Activated CD4-positive, alpha-beta memory T cell treated with anti-CD3 and anti-CD28 coated beads, Interleukin-2, amount 10 ng/mL, durations not matched to agents 7 days and 5 days (primary cell): ENCODE measurements at places on chromosomes 5 and 9.

GRCh38 chr9:33860200-33860871, 43.4 kb downstream of the UBE2R2 start:
- no peak for DNase-seq

- DNase-seq, result no peak
Observed at GRCh38 chr5:59891962-59892643, 1.4 kb downstream of the PDE4D start.

- DNase-seq, result no peak
Observed at GRCh38 chr5:31738199-31738598, 99.3 kb downstream of the PDZD2 start.

- no peak for DNase-seq
Observed at GRCh38 chr9:10026443-10026984, 586.3 kb downstream of the PTPRD start.

GRCh38 chr5:78500871-78501270, 140.5 kb downstream of the SCAMP1 start:
- no peak for DNase-seq

DNA sequence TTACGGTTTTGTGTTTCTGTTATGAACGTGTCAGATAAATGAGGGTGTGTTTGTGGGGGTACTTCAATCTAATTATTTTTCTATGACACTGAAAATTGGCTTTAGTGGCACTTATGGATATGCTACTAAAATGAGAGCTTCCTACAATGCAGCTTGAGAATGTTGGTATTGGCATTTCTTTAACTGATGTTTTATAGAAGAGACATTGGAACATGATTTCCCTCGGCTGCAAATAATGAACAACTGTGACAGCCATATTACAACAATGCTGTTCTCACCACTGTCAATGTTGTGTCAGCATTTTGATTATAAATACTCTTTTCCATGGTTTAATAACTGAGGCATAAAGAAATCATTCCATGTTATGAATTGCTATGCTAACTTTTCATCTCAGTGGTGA, 279.4 kb downstream of the KDM4C start:
- no peak for DNase-seq

- DNase-seq, result no peak
Observed at GRCh38 chr5:127187706-127188105, 102.9 kb upstream of the MEGF10 start.

DNA sequence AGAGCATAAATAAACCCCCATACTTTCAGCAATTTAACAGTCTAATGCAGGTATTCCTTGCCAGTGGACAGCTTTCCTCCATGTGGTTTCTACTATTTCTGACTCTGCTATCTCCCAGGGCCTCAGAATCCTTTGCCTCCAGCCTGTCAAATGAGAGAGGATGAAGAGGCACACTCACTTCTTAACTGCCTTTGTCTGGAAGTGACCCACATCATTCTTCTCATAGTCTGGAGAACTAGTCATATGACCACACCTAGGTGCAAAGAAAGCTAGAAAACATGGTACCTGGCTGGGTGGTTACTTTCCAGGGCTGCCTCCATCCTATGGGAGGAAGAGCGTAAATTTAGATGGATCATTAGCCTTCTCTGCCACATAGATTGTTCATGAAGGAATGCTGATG, 22.5 kb downstream of the PALM2AKAP2 start:
- no peak for DNase-seq

GRCh38 chr5:65903581-65903980, 22.8 kb upstream of the ERBIN start:
- no peak for DNase-seq

- no peak for DNase-seq
Observed at GRCh38 chr9:74205056-74205455, 292.1 kb upstream of the RORB start.

- no peak for DNase-seq
Observed at GRCh38 chr5:173964506-173964905, 24.5 kb upstream of the C5orf47 start.
